Fibroblast of mammary gland (primary cell): ENCODE measurements at places on chromosomes 7 and 10.

- DNase-seq: peak; percentile 41
Measured at GRCh38 chr10:16856092-16856491, 38.9 kb upstream of the RSU1 start.

DNA sequence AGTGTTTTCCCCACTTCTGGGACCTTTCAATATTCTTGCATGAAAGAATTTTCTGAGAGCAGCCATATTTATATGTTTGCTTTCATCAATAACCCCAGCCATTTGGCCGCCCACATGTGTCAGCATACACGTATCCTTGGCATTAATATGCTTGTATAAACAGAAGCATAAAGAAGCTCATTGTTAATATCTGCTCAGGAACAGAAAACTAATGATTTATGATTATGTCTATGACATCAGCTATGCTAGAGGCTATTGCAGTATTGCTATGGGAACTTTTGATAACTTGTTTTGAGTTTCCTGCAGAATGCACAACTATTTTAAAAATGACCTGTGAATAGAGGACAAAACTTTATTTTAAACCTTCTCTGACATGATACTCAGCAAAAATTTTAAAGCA is 300.9 kb upstream of the MTPN start:
- DNase-seq: no peak

- peak; percentile 36 for DNase-seq
Measured at GRCh38 chr7:106167439-106168136, 55.5 kb upstream of the SYPL1 start.

DNA sequence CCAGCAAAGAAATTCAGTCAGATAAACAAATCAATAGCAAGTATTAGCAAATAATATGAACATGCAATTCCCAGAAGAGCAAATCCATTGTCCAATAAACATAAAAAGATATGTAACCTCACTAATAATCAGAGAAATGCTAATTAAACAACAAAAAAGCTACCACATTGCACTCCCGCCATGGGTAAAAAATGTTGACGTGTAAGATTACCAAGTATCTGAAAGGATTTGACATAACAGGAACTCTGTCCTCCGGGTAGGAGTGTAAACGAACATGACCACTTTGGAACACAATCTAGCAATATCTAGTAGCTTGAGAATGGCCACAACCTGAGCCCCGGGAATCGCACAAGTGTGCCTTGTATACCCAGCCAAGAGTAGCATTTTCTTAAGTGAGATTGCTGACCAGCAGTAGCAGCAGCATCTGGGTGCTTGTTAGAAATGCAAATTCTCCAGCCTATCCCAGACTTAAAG is 31.6 kb downstream of the DYDC1 start:
- no peak for DNase-seq

GRCh38 chr7:100825751-100826513 is 1.4 kb downstream of the EPHB4 start:
- DNase-seq: peak; percentile 57

DNA sequence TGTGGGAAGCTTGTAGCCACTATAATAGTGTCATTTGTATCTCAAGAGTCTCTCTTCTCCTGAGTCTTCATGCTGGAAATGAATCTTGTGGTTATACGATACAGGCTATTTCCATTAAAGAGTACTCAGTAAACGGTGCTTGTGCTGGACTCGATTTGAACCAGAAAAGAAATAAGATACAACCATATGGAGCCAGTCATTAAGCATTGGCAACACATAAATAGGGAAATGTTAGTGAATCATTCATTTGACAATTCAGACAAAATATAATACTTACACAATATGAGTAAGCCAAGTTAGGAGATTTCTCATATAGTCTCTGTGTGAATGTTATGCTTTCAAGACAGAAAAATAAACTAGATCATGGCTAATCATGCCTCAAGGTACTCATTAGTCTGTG is 356.8 kb downstream of the PLXDC2 start:
- DNase-seq: peak; percentile 5

- DNase-seq: no peak
Measured at GRCh38 chr10:28201410-28202400, 101.2 kb downstream of the MPP7 start.

DNA sequence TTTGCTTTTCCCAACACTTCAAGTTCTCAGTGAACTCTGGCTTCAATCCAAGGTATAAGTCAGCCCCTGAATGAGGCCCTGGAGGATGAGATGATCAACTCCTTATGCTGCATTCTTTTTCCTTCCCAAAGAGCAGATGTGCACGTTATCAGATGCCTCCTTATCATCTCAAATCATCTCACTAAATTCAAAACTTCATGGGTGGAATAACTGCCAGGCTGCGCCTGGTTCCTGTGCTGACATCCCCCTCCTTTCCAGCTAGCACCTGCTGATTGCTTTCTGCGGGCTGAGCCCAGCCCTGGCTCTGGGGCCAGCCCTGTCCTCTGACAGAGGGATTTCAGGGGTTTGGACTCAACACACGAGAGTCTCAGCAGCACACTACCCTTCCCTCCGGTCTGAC is 44.9 kb downstream of the TLL2 start:
- DNase-seq: peak; percentile 24

DNA sequence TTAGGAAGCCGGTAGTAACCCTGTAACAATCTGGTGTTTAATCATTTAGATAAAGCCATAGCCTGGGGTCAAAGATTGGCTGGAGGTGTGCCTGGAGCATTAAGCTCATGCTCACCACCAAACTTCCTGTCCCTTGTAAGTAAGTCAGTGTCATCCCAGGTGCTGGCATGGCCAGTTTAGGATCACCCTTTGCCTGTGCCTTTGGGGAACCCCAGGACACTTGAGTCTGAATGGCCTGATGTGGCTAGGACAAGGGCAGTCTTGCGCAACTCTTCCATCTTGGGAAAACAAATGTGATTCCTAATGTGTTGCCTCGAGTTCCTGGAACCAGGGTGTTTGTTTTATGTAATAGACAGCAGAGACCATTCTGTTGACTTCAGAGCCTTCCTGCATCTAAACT is 154.8 kb downstream of the GRK5 start:
- peak; percentile 22 for DNase-seq

GRCh38 chr10:61792097-61792716 is 109.3 kb upstream of the ARID5B start:
- DNase-seq: no peak

DNA sequence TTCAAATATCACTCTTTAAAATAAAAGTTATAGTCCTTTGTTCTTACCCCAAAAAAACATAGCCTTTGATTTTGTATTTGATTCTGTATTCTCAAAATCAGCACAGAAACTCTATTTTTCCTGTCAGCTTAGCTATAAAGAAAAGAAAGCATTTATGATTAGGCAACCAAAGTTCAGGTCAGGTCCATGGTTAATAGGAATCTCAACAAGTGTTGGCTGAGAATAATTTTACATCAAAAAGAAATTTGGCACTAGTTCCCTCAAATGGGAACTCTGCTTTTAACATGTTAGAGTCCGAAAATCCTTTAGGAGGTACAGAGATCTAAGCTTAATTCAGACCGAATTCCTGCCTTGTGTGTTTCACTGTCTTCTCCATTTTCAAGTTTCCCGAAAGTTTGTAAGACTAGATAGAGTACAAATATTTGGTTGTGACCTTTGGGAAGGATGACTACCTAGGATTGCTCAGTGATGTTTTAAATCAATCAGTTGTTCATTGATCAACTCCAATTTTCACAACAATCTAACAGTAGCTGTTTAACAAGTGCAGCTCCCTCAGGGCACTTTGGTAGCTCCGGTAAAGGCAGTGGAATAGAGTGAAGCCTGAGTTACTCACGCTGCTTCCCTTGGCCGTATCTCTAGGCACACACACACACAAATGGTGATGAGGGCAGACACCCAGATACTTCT is 8.8 kb upstream of the ENO4 start:
- DNase-seq: no peak

DNA sequence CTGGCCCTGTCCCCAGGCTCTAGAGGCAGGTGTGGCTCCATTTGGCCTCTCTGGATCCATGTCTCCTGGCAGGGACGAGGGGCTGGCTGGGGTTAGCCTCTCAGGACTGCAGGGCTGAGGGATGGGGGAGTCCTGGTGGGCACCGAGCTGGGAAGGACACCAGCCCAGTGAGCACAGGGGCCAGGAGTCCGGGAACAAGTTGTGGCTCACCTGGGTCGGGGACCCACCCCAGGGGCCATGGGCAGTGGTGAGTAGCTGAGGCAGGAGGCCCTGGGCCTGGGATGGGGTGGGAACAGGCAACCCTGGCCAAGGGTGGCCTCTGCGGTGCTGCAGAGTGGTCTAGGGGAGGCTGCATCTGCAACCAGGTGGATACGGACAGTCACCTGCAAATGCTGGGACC is 24.1 kb downstream of the ANTXRL start:
- DNase-seq: no peak

GRCh38 chr10:77156406-77156879 is 481.2 kb downstream of the KCNMA1 start:
- DNase-seq: peak; percentile 85

- DNase-seq: peak; percentile 14
Measured at GRCh38 chr10:85791818-85792532, 574.6 kb downstream of the GRID1 start.

DNA sequence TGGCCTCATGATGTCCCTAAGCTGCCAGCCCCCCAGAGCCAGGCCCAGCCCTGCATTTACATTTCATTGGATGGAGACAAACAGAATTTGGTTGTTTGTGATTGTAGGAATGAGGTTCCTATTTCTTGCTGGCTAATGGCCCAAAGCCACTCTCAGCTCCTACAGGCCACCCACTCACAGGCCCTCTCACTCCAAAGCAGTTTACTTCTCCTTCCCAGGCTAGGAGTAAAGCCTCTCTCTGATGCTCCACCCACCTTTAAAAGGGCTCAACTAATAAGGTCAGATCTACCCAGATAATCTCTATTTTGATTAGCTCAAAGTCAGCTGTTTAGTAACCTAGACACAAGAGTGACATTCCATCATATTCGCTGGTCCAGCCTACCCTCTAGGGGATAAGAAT is 11.2 kb upstream of the CUZD1 start:
- DNase-seq: peak; percentile 60

GRCh38 chr7:130388671-130389070 is 8.4 kb downstream of the CPA1 start:
- DNase-seq: no peak

DNA sequence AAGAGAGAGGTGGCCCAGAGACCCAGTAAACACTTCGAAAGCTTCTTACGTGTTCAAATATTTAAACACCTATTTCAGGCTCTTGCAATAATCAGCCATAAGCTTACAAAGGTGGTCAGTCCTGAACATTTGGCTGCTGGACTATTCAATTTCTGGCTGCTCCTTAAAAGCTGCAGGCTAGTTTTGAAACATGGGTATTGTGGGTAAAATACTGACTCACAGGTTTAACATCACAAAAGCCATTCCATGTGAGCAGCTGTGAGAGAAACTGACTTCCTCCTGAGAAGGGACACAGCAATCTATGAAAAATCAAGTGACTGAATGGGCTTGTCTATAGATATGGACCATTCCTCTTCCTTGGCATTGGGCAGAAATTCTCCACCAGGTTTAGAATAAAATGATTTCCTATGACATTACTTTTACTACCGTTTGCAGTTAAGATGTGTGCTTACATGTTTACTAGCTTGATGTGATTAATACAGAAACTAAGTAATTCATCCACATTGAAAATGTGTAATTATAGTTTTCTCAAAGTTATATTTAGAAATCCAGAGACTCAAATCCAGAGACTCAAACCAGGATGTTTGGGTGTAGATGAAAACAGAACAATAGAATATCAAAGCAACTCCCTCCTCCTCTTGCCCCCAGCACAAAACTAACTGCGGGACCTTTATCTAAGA is 252.3 kb downstream of the GATA3 start:
- DNase-seq: no peak

GRCh38 chr7:22587322-22587721 is 87.3 kb upstream of the STEAP1B start:
- peak; percentile 67 for DNase-seq

- DNase-seq: no peak
Measured at GRCh38 chr7:31066516-31067130, 14.5 kb downstream of the ADCYAP1R1 start.

DNA sequence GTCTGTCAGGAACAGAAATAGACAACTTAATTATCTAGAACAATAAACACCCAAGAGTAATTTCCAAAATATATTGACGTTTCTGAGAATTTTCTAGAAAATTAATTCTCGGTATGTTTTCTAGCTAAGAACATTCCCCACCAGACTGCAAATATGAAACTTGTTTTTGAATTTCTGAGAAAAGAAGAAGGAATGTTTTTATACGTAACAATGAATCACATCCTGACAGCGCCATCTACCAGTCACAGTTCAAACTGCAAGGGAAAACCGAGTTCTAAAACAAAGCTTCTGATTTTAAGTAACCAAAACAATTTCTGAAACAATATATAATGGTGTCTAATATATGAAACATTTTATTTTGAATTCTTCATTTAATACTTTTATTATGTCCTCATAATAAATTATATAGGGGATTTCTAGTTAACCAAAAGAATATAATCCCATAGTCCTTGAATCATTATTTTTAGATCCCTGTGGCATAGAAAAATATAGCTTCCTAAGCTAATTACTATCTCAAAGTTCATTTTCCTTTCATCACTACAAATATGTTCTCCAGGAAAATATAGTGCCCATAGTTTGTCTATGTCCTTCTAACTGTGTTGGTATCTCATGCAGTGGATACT is 34.5 kb upstream of the MEOX2 start:
- peak; percentile 68 for DNase-seq

GRCh38 chr7:53518319-53518718 is 482.9 kb downstream of the POM121L12 start:
- no peak for DNase-seq

DNA sequence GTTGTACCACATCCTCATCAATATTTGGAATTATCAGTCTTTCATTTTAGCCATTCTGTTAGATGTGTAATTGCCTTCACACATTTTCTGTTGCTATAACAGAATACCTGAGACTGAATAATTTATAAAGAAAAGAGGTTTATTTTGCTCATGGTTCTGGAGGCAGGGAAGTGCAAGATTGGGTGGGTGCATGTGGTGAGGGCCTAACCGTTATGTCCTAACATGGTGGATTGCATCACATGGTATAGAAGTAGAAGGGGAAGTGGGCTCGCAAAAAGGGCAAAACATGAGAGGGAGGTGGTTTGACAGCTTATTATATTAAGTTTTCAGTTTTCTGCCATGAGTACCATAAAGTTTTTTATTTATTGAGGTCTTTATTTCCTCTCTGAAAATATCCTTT is 452.0 kb downstream of the ARL4A start:
- DNase-seq: no peak

DNA sequence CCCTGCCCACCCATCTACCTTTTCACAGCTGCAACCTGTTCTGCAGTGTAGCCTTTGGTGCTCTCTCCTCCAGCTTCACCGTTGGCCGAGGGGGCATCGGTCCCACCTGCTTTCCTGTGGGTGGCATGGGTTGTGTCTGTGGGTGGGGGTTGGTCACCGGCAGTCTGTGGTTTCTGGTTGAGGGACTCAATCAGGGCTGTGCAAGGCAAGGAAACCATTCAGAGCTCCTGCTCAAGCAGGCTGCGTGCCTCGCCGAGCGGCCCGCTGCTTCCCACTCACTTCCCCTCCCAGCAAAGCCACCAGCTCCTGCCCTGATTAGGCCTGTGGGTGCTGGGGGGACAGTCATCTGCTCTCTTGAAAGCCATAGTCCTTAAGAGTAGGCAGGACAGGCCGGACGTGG is 9.8 kb downstream of the DNAJB12 start:
- no peak for DNase-seq

- DNase-seq: peak; percentile 75
Measured at GRCh38 chr7:33903791-33904680, 1.3 kb upstream of the BMPER start.
